Activated naive CD4-positive, alpha-beta T cell treated with Interleukin-2 at 50 U/mL for 16 hours (primary cell): ENCODE measurements at places on chromosomes 6 and 20.

GRCh38 chr6:10583509-10583901 is 62.4 kb downstream of the GCNT2 start:
- no peak for DNase-seq

GRCh38 chr6:154071711-154072110 is 32.7 kb downstream of the OPRM1 start:
- DNase-seq: no peak

DNA sequence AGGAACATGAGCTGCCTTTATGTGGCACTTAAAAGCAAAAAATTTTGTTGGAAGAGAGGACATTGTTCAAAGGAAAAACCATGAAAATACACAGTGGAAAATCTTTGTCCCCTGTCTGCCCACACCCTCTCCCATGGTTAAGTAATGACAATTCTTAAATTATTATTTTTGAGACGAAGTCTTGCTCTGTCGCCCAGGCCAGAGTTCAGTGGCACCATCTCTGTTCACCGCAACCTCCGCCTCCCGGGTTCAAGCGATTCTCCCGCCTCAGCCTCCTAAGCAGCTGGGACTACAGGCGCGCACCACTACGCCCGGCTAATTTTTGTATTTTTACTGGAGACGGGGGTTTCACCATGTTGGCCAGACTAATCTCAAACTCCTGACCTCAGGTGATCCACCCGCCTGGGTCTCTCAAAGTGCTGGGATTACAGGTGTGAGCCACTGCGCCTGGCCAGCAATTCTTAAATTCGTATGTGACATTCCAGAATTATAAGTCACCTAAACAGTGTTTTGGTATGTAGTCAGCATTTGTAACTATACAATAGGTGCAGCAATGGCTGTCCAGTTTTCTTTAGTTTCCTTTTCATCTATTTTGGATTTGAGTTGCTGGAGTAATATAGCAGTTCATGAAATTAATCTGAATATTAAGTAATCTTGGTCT is 636 bp upstream of the SSR1 start:
- no peak for DNase-seq

DNA sequence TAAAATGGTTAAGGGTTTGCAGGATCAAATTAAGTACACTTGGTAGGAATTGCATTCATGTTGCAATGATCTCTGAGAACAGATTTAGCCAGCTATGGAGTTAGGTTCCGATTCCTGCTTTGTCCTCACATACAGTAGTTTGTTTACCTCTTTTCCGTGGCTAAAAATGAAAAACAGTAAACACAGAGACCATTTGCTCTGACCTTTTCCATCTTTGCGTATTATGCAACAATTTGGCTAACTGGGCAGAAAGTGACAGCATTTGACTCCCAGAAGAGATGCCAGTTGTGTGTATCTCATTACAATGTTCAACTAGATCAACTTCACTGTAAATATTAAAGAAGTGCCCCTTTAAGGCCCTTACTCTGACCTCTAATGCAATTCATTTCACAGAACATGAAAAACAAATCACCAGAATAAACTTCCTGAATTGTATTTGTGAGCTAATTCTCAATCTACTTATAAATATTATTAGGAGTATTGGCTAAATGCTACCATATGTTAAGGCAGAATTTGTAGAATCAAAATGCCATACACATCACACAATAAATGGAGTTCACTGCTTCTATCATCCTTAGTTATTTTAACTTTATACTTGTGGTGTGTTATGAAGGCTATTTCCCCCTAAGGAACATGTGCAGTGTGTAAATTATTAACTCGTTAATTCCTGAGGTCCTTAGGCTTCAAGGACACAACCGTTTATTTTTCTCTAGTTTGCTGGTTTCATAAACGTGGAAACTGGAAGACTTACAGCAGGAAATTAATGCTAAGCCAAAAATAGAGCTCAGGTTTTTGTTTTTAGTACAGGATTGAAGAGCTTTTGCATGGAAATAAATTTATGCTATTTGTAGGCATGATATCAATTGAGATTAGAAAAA is 380.7 kb upstream of the CITED2 start:
- DNase-seq: no peak

DNA sequence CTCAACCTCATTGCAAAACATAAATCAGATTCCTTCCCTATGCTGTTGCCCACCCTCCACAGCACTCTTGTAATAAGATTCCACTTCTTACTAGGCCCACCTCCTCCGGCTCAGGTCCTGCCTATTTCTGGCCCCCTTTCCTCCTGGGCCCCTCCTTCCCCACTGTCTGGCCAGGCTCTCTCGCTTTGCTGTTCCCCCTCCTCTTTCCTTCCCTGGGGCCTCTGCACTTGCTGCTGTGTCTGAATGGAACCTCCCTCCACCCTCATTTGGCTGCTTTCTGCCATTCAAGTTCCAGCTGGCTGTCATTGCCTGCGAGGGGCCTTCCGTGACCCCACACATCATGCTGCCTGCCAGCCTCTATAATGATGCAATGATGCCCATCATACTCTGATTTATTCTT is 38.9 kb downstream of the ARHGAP40 start:
- no peak for DNase-seq

GRCh38 chr6:31927242-31927862 is at the start of gene C2:
C2 (plus strand) TSS chr6:31927717; CDS start chr6:31927753, 36 bp downstream.
- DNase-seq: no peak

DNA sequence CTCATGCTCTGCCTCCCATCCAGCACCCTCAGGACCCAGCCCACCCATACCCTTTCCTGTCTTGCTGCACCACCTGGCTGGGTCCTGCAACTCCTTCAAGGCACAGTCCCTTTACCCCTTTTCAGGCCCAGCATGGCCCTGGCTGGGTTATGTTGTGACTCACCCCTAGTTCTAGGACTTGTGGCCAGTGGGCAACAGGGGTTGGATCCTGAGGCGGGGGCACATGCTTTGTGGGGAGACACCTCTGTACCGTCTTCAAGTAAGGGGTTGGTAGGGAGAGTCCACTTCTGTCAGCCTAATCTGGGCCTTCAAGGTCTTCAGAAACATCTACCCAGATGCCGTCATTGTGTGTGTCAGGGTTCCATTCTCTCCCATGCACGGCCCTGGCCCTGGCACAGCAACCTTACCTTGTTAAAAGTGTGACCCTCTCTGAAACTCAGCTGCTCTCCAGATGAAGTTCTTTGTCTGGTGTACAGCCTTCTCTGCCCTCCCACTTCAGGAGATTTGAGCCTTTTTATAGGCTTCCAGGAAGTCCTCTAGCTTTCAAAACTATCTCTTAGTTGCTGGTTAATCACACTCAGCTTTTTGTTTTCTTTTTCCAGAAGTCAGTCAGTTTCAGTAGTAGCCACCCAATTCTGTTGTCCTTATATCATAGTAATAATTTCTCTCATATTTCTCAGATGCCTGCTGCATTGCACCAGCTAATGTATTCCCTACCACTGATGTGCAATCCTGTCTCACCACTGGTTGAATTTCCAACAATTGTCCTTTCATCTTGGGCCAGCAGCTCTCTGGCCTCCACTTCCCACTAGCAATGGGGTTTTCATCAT is 107.3 kb downstream of the NRN1 start:
- DNase-seq: no peak

DNA sequence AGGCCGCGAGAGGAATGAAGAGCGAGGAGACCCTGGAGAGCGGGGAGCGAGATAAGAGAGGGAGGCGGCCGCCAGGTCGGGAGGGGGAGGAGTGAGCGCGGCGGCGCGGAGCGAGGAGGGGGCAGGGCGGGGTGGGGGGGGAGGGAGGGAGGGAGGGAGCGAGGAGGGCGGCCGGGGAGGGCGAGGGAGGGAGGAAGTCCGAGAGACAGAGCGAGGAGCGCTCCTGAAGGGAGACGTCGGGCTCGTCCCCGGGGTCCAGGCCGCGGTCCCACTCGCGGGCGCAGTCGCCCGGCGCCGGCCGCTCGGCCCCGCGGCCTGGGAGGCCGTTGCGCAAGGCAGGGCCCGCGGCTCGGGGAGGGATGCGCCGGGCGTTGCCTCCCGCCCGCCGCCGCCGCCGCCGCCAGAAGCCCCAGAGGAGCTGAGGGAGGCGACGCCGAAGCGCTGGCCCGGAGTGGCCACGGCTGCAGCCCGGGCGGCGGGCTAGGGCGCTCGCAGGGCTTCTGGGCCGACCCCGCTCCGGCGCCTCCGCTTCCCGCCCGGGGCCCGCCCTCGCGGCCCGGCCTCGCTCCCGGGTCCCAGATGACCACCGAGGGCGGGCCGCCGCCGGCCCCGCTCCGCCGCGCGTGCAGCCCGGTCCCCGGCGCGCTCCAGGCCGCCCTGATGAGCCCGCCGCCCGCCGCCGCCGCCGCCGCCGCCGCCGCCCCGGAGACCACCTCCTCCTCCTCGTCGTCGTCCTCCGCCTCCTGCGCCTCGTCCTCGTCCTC is at the start of gene FOXF2:
TSS of gene FOXF2 (plus strand) at position 208 of the 764 bp plus-strand sequence. CDS start at position 580, 372 bp downstream.
- DNase-seq: no peak

GRCh38 chr6:125910527-125910926 is 46.0 kb upstream of the HINT3 start:
- DNase-seq: peak; percentile 14

- DNase-seq: no peak
Measured at GRCh38 chr6:68652117-68652536, 17.0 kb downstream of the ADGRB3 start.

GRCh38 chr6:144467172-144467762 is 182.1 kb downstream of the UTRN start:
- no peak for DNase-seq

GRCh38 chr20:35991142-35991771 is 22.9 kb downstream of the CNBD2 start:
- DNase-seq: peak; percentile 4

DNA sequence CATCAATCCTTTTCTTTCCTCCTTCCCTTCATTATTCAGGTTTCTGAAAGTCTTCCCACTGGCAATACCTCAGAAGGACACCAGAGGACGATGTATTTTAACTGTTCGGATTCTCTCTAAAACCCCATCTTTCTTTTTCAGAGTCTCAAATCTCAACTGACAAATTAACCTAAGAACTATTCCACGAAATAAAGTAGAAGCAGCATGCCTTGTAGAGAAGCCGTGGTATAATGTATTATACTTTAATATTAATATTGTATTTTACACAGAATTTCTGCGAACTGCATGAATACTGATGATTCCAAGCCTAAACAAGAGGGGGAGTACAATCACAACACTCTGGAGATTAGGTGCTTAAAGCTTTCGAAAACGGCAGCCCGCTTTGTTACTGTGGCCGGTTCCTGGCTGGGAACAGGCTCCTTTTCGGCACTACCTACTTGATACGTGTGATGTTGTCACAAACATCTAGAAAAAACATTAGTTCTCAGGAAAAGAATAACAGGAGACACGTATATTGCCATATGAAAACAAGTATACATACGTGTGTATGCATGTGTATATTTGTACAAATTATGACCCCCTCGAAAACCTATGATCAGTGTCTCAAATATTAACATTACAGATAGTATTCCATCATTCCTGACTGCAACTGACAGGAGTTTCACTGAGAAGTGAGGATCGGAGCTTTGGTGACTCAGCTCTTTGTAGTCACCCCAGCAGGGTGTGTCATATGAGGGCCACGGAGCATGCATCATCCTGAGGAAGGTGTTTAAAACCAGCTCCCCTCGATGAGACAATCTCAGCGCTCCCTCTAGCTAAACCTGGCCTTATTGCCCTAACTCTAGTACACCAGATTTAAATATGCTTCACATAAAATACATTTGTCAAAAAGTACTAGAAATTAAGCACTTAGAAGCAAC is 319.7 kb upstream of the TCF21 start:
- DNase-seq: no peak
